ENCODE measurements at places on chromosomes 7 and 10. TPM values are rescaled to one million over a fixed set of nuclear protein-coding genes. Genes with fewer than 3 reads are reported as not detected.

DNA sequence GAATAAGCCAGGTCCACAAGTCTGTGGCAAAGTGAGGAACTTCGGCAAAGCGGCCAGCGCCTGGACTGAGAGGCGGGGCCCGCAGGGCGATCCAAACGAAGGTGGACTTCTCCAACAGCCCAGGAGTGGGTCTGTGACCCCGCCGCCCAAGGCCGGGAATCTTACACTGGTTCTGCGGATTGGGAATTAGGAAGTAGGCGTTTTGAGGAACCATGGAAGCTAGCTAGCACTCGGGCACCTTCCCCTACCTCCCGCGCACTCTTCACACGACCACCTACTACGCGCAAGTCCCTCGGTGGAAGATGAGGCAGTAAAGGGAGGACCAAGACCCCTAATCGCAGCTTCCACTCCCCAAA, 570 bp upstream of the ARF5 start:
- DNase-seq: no peak

DNA sequence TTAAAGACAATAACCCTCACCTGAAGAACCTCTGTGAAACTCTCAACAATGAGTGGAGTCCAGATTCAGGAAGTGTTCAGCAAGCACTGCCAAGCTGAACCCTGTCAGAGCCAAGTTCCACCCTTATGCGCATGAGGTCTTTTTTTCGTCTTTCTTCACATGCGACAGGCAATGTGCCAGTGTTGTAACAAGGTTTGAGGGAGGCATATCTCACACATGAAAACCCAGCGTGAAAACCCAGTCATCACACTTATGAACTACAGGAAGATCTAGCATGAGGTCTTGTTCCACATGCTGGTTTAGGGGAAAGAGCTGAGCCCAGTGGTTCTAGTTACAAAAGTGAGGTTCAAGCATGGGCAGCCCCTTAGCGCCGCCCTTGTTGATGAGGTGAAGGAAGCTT, 49.7 kb downstream of the RABGEF1 start:
- peak; percentile 12 for DNase-seq

DNA sequence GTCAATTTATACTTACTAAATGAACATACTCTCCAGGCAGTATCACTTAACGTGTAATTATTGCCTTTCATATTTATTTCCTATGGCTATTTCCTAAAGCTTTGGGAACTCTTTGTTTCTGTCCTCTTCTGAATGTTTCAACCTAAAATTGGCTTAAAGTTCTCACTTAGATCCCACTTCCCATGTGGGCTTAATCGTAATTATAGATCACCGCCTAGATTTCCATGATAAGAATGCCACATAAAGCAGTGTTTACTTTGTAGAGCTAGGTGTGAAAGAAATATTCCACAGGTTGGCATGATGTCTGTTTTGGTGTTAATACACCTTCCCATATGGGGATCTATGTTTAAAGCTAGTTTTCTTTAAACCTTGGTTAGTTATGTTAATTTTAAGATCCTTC, 1.5 kb downstream of the HDAC9 start:
- DNase-seq: no peak

- no peak for DNase-seq
Observed at GRCh38 chr10:124829447-124830115, 28.0 kb downstream of the ABRAXAS2 start.

SCD gene
- 15.7 TPM for total RNA-seq

AFAP1L2 gene
- total RNA-seq: 55.0 TPM

Data from tongue (tissue), 3 donors.